NCI-H2107 (cell line): ENCODE measurements at places on chromosomes 1 and 21.

- no peak for DNase-seq
These were observed 138.3 kb upstream of the ZBTB40 start for GRCh38 chr1:22313321-22313720.

DNA sequence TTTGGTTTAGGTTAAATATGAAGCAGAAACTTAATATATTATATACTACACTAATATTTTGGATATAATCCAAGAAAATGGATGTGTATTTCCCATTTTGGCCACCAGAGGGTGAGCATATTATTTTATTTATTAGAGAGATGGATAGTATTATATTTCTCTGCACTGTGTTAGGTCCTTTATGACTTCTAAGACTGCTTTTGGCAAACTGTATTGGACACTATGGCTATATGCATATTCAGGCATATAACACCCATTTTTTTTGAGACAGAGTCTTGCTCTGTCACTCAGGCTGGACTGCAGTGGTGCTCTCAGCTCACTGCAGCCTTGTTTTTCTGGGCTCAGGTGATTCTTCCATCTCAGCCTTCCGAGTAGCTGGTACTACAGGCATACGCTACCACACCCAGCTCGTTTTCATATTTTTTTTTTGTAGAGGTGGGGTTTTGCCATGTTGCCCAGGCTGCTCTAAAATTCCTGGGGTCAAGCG is 17.8 kb upstream of the PGM1 start:
- DNase-seq = no peak

GRCh38 chr1:22619252-22619651 is 17.2 kb upstream of the C1QA start:
- DNase-seq = no peak

DNA sequence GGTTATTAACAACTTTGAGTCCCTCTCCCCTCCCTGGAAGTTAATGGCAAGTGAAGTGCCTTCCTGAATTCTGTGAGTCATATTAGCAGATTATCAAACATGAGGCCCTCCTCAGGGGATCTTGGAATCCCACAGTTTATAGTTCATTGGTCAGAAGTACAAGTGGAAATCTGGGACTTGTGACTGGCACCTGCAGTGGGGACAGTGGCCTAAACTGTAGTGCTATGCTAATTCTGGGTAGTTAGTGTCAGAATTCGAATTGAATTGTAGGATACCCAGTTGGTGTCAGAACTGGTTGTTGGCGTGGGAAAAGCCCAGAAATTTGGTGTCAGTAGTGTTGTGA is 26.2 kb downstream of the ZYG11B start:
- no peak for DNase-seq

DNA sequence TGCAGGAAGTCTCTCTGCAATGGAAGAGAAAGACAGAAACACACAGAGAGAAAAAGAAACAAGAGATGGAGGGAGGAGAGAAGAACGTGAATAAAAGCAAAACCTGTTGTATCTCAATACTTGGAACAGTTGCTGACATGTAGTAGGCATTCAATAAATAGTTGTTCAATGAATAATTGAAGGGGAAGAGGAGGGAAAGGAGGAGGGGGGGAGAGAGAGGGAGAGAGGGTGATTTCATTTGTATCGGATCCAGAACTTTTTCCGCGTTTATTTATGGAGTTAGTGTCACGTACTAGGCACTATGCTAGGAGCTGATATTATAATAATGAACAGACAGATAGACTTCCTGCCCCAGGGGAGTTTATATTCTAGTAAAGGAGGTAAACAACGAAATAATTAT is 144.1 kb downstream of the OMA1 start:
- DNase-seq = no peak

DNA sequence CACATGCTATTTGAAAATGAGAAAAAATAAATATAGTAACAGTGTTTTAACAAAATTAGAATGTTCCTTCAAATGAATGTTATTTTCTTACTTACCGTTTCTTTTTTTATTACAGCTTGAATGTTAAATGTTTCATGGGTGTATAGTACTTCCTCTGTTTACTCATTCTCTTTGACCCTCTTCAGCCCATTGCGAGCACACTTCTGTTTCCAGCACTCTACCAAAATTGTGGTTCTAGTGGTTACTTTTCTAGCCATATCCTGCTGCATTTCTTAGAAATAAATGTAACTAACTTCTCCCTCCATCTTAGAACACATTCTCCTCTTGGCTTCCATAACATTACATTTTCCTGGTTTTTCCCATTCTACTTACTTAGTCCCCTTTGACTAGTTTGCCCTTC is 190.0 kb upstream of the C1orf105 start:
- no peak for DNase-seq

DNA sequence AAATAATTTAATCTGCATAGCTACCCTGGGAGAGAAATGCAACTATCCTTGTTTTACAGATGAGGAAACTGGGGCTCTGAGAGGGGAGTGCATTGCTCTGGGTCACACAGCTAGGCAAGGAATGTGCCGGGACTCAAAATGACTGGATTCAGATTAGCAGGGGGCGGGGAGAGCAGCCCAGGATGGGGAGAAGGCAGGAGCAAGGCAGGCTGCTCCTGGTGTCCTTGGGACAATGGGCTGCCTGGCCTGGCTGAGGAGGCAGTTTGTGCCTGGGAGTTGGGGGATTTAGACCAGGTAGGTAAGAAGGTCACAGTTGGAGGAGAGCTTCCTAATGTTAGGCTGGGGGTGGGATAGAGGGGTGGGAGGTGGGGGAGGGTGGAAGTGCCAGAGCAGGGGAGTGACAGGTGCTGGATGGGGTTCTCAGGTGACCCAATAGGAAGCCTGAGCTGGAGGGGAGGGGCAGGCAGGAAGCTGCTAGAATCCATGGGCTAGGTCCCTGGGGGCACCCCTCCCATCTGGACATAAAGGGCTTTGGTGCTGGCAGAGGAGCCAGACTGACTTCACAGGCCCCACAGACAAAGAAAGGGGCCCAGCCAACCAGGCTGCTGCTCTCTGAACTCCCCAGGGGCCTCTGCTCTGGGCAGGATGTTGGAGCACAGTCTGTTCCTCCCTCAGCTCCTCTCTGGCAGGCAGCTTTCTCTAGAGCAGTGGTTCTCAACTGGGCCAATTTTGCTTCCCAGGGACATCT is 29.0 kb downstream of the TRIM62 start:
- peak; percentile 94 for DNase-seq

- DNase-seq = no peak
These were observed 2.9 kb downstream of the C2CD2 start for GRCh38 chr21:41950941-41951351.
